NCI-H748 treated with DMSO at 0.1 percent for 48 hours (cell line): ENCODE measurements at places on chromosomes 3 and 15.
A peak's percentile ranks its signal among the peaks of the same experiment; 100 is the strongest.

GRCh38 chr3:102235679-102236078 is 199.1 kb upstream of the ZPLD1 start:
- DNase-seq: peak; percentile 44

DNA sequence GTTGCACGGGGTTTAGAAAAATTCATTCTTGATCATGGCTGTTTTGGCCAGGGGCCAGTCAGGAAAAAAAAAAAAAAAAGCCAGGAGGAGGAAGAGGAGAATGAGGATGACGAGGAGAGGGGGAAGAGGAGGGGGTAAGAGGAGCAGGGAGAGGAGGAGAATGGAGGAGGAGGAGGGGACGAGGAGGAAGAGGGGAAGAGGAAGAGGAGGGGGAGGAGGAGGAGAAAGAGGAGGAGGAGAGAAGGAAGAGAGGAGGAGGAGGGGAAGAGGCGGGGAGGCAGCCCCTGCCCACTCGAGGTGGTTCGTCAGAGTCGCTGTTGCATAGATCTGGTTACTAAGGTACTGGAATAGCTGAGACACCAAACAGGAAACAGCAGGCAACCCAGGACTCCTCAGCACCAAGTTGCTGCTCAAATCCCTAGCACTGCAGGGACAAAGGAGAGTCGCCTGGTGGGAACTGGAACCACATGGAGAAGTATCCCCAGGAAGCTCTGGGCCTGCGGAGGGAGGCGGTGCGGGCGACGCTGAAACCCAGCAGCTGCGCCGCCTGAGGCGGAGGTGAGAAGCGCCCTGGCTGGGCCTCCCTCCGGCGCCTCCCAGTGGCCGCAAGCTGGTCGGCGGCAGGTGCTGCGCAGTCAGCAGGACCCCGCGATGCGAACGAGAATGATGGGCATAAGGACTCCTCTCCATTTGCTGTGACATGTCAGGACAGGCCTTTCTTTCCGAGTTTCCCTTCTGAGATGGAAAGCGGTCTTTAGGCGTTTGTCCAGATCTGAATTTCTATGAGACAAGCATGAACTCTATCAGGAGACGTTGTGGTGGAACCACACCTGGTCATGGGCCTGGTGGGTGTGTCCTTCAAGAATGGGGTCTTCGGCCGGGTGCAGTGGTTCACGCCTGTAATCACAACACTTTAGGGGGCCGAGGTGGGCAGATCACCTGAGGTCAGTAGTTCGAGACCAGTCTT is 17.5 kb downstream of the FAM240A start:
- DNase-seq: no peak

- no peak for DNase-seq
Measured at GRCh38 chr15:55197362-55197705, 593 bp upstream of the RSL24D1 start.

GRCh38 chr15:63449731-63450130 is 54.7 kb upstream of the USP3 start:
- DNase-seq: no peak

DNA sequence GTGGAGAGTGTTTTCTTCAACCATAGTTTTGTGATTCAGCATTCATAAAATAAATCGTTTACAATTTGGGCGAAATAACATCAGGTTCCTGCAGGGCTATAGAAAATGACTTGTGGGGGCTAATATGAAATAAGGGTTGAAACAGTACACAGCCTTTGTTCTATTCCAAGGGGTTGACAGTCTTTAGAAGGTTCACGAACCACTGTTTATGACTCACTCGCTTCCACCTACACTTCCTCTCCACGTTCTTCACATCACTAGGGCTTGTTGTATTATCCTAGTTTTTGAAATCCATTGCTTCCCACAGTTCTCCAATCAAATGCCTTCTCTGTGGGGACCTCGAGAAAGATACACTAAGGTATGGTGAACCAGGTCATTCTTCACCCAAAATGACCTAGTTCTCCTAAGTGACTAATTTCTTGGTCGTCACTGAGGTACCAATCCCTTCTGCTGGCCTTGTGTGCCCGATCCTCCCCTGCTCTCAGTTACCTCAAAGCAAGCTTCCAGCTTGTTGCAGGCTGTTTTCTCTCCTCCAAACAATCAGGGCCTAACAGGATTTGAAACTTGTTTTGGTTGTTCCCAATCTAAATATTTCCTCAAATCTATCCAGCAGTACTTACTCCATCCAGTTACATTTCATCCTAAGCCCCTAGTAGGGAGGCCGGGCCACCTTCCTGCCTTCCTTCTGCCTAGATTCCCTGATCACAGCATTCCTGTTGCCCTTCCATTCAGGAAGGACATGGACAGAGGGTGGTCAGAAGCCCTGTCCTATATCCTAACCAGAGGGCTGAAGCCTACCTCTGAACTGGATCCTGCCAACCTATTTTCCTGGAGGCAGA is 23.1 kb upstream of the TBL1XR1 start:
- no peak for DNase-seq

DNA sequence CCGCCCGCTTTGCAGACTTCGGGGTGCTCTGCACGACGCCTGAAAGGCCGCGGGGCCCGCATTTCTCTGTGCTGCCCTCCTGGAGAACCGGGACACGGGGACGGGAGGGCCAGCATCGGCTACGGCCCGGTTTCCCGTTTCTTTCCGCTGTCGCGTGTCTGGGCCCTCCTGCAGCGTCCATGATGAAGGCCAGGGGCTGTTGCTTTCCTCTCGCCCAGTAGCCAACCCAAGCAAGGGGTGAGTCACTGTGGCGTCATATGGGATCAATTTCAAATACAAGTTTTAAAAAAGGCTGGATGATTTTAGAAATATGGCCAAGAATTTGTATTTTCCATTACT is 435 bp downstream of the SLC35G2 start:
- peak; percentile 5 for DNase-seq

GRCh38 chr15:88747631-88748030 is 55.6 kb upstream of the ACAN start:
- DNase-seq: no peak

DNA sequence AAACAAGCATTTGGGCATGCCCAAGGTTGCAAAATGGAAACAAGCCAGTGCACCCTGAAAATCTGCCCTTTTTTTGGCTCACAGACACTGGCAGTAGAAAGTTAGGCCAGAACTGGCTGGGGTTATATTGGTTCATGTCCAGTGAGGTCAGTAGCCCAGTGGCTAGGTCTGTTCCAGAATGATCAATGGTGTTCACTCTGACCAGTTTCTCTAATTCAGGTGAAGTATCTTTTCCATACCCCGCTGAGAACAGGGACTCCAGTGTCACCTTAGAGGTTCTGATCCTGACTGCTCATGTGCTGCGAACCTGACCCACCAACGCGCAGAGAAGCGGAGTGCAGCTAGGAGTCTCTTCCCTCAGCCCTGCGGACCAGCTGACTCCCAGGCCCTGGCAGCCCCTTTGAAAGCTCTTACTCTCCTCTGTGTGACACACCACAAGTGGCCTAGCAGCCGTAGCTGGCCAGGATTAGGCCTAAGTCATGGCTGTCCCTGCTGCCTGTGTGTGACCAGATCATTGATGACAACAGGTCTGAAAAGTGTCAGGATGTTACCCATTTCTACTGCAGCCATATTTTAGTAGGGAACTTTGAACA is 123.5 kb downstream of the GHSR start:
- no peak for DNase-seq

GRCh38 chr15:96524676-96525417 is 194.3 kb downstream of the NR2F2 start:
- no peak for DNase-seq

GRCh38 chr3:87546216-87546615 is 269.8 kb upstream of the POU1F1 start:
- no peak for DNase-seq

- DNase-seq: no peak
Measured at GRCh38 chr3:179953993-179954870, 82.5 kb downstream of the PEX5L start.

DNA sequence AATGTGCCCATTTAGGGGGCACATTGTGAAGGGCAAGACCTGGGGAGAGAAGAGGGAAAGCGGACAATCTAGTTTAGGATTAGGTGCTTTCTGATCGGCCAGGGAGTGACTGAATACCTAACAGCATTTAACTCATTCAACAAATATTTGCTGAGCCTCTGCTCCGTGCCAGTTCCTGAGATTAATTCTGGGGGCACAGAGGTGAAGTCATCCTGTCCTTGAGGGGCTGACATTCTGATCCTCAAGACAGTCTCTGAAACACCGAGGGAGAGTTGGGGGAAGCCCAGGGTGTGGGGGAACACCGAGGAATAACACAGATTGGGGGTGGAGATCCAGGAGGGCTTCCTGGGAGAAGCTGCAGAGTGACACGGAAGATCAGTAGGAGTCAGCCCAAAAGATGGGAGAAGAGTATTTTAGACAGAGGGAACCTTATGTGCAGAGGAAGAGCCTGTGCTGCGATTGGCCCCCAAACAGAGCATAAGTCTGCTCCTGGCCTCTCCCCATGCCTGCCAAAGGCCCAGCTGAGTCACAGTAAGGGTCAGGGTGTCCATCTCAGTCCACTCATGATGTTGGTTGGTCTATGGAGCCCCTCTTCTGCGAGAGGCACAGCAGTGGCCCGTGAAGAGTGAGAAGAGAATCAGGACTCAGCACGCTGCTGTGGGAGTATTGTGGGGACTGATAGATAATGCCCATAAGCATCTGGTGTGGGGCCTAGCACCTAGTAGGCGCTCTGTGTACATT is 60.2 kb downstream of the AMOTL2 start:
- DNase-seq: no peak

DNA sequence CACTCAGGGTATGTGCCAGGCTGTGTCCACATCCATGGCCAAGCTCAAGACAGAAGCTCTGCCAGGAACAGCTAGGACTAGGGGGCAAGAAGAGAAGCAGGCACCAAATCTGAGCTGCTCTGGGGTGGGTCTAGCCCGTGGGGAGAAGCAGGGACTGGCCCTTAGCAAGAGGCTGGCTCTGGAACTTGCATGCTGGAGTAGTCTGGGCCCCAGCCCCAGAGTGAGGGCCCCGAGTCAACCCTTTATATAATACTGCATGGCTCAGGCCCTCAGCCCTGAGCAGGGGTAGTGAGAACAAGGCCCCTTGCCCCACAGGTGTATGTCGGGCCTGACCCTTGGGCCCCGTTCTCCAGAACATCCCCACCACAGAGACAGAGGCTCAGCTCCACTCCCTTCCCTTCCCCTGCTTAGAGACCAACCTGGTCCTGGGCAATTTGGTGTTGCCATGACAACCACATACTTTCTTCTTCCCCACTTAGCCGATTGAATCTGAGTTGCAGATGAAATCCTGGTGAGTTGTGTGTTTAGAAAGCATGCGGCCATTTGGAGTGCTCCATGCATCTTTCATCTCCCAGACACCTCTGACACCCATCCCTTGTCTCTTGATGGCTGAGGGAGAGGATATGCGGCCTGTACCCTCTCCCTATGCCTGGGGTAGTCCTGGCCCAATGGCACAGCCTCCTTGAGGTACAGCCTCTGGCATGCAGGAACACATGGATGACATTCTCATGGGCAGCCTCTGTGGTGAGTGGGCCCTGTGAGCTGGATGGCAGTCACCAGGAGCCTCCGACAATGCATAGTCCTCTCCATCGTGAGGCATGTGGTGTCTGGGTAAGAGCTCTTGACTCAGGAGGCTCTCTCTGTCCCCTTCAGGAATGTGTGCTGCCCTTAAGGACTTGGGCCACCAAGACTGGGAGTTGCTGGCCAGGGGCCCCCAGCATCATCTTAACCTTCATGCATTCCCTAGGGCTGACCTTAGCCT is 29.2 kb upstream of the SFMBT1 start:
- no peak for DNase-seq

DNA sequence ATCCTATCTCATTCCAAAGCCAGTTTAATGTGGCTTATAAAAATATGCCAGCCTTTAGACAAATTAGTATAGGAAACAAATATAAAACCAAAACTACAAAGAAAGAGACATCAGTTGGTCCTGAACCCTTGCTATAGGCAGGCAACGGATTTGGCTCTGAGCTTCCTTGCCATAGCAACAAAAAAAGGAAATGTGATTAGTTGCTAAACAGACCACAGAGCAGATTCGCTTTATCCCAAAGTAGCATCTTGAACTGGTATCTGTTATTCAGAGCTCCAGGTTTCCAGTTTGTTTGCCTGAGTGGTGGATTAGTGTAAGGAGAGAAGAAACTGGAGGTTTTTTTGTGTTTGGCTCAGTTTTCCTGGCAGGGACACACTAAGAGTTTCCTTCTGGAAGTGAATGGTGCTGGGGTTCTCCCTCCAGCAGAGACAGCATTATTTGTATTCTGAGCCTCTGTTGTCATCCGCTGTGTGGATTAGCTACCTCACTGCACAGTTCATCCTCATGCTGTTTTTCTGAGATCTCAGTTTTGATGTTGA is 44.1 kb downstream of the CHST2 start:
- no peak for DNase-seq

DNA sequence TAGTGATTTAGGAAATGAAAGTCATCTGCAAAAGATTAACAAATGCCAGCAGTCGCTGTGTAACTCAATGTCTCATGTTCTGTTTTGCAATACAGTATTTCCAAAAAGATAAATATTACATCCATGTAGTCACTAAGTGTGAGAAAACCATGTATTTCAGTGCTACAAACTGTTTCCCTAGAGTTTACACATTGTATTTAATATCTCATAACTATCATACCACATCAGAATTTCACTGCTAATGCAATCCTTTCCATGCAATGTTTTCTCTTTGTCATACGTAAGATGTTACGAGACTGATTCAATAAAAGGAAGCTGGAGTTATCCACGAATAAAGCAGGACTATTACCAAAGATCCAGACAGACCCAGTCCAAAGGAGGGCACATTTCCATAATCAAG is 269.4 kb downstream of the GBE1 start:
- no peak for DNase-seq

DNA sequence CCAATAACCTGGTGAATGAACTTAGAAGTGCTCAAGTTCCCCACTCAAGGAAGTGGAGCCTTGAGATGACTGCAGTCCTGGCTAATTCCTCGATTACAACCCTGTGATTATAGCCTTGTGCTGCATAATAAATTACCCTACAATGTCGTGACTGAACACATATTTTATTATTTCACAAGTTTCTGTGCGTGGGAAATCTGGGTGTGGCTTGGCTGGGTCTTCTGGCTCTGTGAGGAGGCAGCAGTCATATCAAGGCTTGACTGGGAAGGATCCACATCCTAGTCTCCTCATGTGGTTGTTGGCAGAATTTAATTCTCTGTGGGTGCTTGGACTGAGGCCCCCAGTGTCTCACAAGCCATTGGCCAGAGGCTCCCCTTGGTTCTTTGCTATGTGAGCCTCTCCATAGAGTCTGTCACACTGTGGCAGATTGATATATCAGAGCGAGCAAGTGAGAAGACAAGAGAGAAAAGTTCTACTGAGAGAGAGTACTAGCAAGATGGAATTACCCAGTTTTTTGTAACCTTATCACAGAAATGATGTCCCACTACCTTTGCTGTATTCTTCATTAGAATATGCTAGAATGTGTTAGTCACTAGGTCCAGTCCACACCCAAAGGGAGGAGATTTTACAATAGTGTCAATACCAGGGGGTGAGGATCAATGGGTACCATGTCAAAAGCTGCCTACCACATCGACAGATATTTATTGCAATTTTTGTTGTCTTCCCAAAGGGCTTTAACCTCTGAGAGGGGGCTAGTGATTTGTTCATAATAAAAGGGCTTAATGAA is 102.8 kb upstream of the TBC1D5 start:
- no peak for DNase-seq

GRCh38 chr15:85935182-85935581 is 140.5 kb upstream of the KLHL25 start:
- no peak for DNase-seq
